ENCODE measurements at places on chromosomes 3 and 15.

GRCh38 chr3:47265008-47265407, 17.6 kb downstream of the KIF9 start:
- DNase-seq: no peak

GRCh38 chr3:157237886-157238285, 77.9 kb upstream of the CCNL1 start:
- DNase-seq: no peak

GRCh38 chr3:185188816-185189215, 36.0 kb upstream of the C3orf70 start:
- no peak for DNase-seq

DNA sequence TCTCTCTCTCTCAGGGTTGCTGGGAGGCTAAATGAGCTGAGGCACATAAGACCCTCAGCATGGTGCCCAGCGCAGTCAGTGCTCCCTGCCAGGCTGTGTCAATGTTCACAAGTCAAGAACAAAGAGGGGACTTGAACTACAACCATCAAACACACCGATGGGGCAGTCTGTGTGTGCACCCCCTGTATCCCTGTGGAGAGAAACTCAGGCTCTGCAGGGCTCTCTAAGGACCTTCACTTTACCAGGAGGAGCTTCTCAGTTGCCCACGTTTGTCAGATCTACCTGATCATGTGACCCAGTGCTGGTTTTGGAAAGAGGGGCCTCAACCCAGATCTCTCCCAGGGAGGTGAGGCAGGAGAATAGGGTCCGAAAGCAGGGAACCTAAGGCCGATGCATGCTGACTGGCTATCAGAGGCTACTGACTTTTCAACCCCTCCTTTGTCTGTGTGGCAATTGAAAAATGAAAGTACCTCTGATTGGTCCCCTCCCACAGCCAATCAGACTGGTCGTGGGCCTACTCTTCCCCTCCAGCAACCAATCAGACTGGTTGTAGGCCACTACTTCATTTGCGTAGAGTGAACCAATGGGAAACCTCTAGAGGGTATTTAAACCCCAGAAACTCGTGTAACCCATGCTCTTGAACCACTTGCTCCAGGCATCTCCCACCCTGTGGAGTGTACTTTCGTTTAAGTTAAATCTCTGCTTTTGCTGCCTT, 34.0 kb downstream of the RHCG start:
- no peak for DNase-seq

GRCh38 chr3:173301647-173302046, 95.9 kb upstream of the NLGN1 start:
- no peak for DNase-seq

GRCh38 chr3:194189243-194189791, 53.4 kb downstream of the HES1 start:
- DNase-seq: no peak

DNA sequence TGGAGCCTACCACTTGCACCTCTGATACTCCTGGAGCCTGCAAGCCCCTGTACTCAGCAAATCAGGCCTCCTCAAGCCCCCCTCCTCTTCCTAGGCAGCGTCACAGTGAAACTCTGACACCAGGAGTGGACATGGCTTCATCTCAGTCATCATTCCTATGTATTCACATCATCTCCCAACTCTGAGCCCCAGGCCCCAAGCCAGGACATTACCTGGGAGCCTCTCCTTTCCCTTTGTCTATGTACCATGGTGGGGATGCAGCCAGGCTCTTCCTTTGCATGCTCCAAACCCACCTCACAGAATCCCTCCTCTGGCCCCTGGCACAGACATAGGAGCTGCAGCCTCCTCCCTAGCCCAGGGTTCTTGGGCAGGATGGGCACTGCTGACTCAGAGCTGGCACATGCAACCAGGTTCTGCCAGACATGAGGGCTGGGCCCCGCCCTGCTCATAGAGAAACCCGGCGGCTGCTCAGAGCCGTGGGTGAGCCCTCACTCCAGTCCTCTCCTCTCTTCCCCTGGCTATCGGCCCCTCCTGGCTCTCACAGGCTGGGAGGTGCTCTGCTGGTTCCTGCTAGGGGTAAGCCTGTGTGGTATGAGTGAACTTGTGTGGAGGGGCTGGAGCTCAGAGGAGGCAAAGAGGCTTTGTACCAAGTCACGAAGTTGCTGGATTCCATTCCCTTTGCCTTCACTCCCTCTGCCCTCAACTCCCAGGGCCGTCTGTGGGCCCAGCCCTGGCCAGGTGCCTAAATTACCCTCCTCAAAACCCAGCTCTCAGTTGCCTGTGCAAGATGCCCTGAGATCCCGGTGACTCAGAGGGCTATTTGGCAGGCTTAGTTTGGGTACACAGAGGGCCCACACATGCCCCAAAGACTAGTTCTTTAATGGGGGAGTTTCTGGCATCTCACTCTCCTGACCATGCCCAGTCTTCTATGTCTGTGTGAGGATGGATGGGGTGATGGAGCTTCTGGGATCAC, 1.9 kb upstream of the PLCD1 start:
- DNase-seq: no peak

- no peak for DNase-seq
Observed at GRCh38 chr3:154060238-154061000, 60.8 kb upstream of the ARHGEF26 start.

DNA sequence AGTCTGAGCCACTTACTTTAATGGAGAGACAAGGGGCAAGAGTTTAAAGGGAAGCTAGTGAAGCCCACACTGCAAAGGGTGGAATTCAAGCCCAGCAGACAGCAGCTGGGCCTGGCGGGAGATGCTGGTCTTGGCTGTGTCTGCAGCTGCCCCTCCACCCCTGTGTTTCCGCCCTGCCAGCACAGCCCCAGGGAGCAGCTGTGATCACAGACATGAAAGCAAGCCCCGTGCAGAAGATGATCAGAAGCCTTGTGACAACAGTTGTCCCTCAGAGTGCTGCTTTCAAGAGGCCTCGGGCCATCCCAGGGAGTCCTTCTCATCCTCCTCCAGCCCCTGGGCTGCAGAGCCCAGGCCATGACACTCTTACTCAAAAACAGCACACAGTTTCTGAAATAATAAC, 24.1 kb upstream of the SLC6A1 start:
- DNase-seq: no peak

- no peak for DNase-seq
Observed at GRCh38 chr15:42449770-42450424, 41.0 kb downstream of the ZNF106 start.

- no peak for DNase-seq
Observed at GRCh38 chr3:52080830-52081719, 24.7 kb upstream of the DUSP7 start.

GRCh38 chr3:141095546-141095937, 44.4 kb downstream of the SPSB4 start:
- DNase-seq: no peak

GRCh38 chr15:73270366-73271097, 98.2 kb downstream of the HCN4 start:
- DNase-seq: no peak

DNA sequence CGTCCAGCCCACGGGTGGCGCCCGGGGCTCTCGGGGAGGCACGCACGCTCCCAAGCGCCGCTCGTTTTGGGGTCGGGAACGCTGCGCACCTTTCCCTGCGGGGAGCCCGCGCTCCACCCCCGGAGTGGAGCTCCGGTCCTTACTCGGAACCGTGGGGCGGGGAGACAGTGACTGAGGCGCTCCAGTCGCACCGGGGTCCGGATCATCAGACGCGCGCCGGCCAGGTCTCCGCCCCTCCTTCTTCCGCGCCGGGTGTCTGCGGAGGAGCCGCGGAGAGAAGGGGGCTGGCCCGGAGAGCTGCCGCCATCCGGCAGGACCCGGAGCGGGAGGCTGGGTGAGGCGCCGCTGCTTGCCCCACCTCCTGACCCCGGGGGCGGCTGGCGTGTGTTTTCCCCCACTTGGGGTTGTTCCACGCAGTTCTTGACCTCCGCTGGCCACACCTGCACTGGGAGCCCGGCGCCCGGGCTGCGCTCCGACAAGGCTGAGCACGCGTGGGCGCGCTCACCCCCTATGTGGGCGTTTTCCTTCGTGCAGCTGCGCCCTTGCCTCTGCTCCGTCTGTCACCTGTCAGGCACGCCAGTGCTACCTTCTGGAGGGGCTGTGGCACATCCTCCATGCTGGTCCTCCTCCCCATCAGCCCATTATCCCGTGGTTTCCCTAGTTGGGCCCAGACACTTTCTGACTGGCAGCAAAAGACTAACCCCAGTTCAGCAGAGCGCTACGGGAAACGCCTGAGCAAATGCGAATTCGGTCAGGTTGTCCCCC, at the start of gene MCF2L2:
MCF2L2 (minus strand) TSS at position 173 of the 765 bp plus-strand sequence. CDS start 642 bp downstream, outside the sequence.
- peak; percentile 14 for DNase-seq

- peak; percentile 62 for DNase-seq
Observed at GRCh38 chr15:67146875-67147381, 81.5 kb downstream of the SMAD3 start.

GRCh38 chr3:4376499-4376898, 73.3 kb downstream of the SETMAR start:
- DNase-seq: no peak

- no peak for DNase-seq
Observed at GRCh38 chr3:151015181-151015580, 42.7 kb upstream of the CLRN1 start.

GRCh38 chr3:9820946-9821345, 10.9 kb downstream of the TTLL3 start:
- DNase-seq: no peak

GRCh38 chr3:3351226-3351625, 171.7 kb upstream of the CRBN start:
- no peak for DNase-seq

DNA sequence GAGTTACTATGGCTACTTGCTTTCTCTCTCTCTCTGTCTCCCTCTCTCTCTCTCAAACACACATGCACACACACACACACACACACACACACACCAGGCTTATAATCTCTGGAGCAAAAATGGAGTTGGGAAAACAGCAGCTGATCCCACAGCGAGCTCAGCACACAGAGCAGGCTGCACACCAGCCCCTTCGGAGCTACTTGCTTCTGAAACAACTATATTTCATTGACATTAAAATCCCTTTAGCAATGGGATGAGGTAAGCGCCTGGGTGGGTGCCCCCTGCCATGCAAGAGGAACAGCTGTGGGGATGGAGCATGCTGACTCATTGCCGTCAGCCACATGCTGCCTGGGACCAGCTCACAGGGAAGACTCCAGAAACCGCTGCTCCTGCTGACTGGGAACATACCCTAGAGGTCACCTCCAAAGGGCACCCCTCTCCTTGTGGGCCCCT, 45.7 kb downstream of the B3GNT5 start:
- peak; percentile 38 for DNase-seq

DNA sequence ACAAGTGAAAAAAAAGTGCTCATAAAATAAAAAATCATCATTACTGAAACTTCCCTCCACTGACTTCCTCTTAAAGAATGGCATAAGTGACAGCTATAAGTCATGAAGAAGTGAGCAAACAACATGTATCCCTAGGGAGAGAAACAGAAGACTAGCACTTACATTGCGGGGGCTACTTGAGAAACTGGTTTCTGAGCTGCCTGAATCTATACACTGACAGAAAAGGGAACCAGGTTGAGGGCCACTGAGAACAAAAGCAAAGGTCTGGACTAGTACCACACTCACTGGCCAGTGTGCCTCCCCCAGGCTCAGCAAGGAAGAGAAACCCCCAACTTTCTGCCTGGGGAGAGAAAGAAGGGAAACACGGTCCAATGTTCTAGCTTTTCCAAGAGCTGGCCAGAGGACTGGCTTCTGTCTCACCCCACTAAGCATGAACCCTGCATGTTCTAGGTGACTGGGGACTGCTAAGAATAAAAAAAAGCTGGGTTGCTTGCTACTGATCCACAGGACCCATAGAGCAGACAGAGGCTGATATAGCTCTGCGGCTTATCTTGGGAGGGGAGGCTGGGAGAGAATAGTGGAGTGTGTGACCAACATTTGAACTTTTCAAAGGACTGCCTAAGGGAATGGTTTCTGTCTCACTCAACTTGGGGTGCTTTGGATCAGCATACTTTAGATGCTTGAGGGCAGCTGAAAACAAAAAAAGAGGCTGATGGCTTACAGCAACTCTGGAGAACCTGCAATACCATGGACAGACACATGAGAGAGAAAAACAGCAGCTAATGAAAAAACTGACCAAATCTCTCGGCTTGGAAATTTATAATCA, 8.1 kb downstream of the RAD18 start:
- DNase-seq: no peak

DNA sequence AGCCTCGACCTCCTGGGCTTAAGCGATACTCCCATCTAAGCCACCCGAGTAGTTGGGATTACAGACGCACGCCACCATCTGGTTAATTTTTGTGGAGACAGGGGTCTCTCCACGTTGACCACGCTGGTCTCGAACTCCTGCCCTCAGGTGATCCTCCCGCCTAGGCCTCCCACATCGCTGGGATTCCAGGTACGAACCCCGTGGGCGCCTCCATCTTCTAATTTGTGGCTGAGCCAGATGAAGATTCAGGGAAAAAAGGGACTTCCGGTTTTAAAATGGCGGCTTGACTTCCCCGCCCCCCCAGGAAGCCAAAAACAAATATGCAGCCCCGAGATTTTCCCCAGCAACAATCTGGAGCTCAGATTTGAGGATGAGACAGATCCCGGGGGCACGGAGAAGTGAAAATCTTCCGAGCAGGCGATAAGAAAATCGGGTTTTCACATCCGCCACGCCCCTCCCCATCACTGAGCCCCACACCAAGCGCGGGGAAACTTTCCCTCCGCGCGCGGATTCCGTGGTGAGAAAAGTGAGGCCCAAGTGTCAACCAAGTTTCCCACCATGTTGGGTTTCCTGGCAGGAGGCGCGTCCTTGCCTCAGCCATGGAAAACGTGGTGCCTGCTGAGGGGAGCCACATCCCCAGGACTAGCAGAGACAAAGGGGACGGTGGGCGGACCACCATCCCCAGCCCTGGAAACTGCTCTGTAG, 15.4 kb downstream of the CHST14 start:
- no peak for DNase-seq

DNA sequence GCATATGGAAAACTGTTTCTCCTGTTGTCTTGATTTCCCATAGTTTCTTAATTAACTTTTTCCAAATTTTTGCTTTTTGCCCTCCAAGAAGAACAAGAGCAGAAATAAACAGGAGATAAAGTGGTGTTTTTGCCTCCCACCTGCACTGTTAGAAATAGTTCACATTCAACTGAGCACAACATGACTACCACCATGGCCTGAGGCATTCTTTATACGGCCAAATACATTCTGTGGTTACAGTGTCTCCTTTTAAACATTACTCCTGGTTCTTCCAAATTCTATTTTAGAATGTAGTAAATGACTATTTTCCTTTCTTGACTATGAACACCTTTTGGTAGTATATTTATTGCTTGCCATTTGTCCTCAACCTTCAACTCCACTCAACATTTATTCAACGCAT, 98.5 kb downstream of the LARS2 start:
- DNase-seq: no peak

GRCh38 chr3:120092474-120092873, 1.8 kb downstream of the GSK3B start:
- no peak for DNase-seq

- DNase-seq: no peak
Observed at GRCh38 chr15:65176056-65176455, 9.1 kb downstream of the CLPX start.

GRCh38 chr3:49498648-49499047, 28.6 kb downstream of the DAG1 start:
- no peak for DNase-seq

DNA sequence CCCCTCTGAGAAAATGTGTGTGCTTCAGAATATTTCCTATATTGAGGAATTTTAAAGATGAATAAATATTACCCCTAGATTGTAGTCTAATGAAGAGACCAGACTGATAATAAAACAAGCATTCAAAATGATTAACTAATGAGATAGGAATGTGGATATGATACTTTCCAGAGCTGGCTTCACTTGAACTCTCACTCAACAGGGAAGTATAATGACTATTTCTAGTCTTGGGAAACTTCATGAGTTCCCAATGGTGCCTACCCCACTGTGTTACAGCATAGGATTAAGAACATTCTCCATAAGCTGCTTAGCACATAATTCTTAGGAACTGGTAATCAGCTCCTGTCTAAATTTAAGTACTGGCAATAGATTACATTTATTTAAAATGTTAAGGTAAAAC, 261.5 kb upstream of the ZNF385D start:
- DNase-seq: no peak
